ENCODE measurements at places on chromosomes 13 and 19. TPM values are rescaled to one million over a fixed set of nuclear protein-coding genes. Genes with fewer than 3 reads are reported as not detected.

The NACC1 gene
- total RNA-seq: 22.6 TPM

The KLK12 gene
- 4.2 TPM for total RNA-seq

The GIPR gene
- 3.4 TPM for total RNA-seq

The OR4F17 gene
- not detected for total RNA-seq

The RASIP1 gene
- 31.2 TPM for total RNA-seq

The GNA15 gene
- total RNA-seq: 28.2 TPM

The FFAR2 gene
- not detected for total RNA-seq

The IGFL4 gene
- total RNA-seq: not detected

The PLPP2 gene
- total RNA-seq: 49.4 TPM

The PLEKHA4 gene
- total RNA-seq: 37.1 TPM

The CEACAM20 gene
- not detected for total RNA-seq

The CEP89 gene
- total RNA-seq: 12.0 TPM

The KCNC3 gene
- total RNA-seq: 0.98 TPM

The SPIB gene
- total RNA-seq: not detected

The TMEM238 gene
- total RNA-seq: 5.9 TPM

The DIAPH3 gene
- total RNA-seq: 1.2 TPM

The PRODH2 gene
- not detected for total RNA-seq

The FAM216B gene
- not detected for total RNA-seq

The SF3A2 gene
- total RNA-seq: 71.2 TPM

The LPAR2 gene
- total RNA-seq: 15.2 TPM

The ZNF154 gene
- 2.2 TPM for total RNA-seq

The ZFP28 gene
- total RNA-seq: 7.1 TPM

The NCAN gene
- not detected for total RNA-seq

The ZNF547 gene
- total RNA-seq: 3.2 TPM

The THSD8 gene
- total RNA-seq: not detected

The IZUMO4 gene
- 7.9 TPM for total RNA-seq

The SLAIN1 gene
- total RNA-seq: 2.2 TPM

The TMEM150B gene
- total RNA-seq: not detected

The MCF2L gene
- total RNA-seq: 45.4 TPM

The TSEN34 gene
- total RNA-seq: 52.3 TPM

The ZNF578 gene
- total RNA-seq: 2.5 TPM

The ZNF626 gene
- 9.8 TPM for total RNA-seq

The NLRP7 gene
- total RNA-seq: not detected

The LILRB3 gene
- 20.4 TPM for total RNA-seq

The UGGT2 gene
- 33.4 TPM for total RNA-seq

The ZNF729 gene
- total RNA-seq: not detected

The TYROBP gene
- total RNA-seq: 68.5 TPM

The PLVAP gene
- total RNA-seq: 74.9 TPM

The VSTM1 gene
- total RNA-seq: not detected

The SLC7A9 gene
- total RNA-seq: not detected

Measured in vagina (tissue), 2 donors.